ENCODE measurements at places on chromosomes 2 and 18.

GRCh38 chr18:56475250-56475649, 163.1 kb downstream of the TXNL1 start:
- no peak for DNase-seq

- no peak for DNase-seq
Observed at GRCh38 chr2:163716101-163716500, 19.7 kb downstream of the FIGN start.

DNA sequence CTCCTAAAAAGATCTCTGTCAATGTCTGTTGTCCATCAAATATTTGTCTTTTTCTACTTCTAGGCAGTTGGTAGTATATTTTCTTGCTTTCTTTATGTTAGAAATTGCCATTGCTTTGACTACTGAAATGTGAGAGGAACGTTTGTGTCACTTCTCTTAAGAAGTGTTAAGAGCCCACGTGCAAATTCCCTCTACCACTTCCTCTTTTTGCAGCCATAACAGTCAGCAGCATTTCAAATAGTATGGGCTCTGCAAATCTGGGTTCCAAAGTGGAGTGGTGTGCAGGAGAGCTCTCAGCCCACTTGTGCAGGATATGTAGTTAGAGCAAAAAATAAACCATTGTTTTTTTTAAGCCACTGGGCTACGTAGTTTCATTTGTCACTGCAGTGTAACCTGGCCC, 314.0 kb downstream of the MEIS1 start:
- no peak for DNase-seq

- DNase-seq, result no peak
Observed at GRCh38 chr18:48908916-48909315, 41.8 kb downstream of the SMAD7 start.

DNA sequence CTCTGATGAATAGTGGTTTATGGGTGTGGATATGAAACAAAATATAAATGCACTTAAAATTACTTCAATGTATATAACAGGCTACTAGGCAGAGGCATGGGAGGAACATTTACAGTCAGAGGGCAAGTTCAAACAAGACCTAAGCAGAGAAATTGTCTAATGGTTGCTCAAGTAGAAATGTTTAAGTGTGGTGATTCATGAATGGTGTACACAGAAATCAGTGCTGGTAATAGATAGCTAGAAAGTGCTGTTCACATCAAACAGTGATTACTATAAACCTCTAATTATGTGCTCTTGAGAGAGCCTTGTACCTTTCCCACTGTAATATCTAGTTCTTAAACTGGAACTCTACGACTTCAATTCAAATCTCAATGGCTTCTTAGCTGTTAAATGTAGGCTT, 485.1 kb downstream of the NRXN1 start:
- no peak for DNase-seq

DNA sequence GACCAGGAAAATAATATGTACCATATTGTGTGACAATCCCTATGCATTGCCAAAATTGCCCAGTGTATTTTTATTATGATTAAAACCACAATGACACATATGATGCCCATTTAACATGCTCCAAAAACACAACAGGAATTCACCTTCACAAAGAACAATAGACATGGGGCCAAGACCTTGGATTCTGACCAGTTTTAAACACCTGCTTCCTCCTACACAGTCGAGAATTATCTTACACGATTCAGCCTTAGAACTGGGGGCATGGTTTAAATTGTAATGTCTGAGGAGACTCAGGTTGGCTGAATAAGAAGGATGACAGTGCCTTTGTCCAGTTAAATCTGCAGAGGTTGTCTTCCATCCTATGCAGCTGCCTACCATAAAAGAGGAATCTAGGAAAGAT, 212.7 kb downstream of the PLCL1 start:
- no peak for DNase-seq

DNA sequence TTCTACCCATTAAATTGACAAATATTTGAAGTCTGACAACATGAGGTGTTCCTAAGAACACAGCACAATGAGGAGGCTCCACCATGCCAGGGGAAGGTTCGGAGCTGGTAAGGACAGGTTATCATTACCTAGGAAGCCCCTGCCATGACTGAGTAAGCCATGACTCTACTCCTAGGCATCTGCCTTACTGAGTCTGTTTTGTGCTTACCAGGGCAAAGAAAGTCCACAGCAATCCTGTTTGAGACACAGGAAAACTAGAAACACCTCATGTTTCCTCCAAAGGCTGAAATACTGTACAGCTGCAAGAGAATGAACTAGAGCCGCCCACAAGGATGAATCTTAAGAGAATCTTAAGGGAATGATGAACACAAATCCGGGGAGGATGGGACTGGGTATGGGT, 11.6 kb downstream of the TGFBRAP1 start:
- no peak for DNase-seq

DNA sequence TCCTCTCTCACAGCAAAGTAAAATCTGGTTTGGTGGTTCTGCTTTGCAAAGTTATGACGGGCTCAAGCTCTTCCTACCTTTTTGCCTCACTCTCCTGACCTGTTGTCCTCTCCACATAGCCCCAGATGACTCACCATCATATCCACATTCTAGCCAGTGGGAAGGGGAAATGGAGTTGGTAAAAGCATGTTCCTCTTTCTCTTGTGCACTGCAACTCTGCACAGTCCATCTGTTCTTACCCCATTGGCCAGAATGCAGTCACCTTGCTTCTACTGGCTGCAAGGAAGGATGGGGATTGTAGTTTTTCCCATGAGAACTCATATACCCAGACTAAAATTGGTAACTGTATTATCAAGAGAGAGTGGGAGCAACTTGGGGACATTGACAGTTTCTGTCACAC, 50.4 kb upstream of the SMIM21 start:
- no peak for DNase-seq

DNA sequence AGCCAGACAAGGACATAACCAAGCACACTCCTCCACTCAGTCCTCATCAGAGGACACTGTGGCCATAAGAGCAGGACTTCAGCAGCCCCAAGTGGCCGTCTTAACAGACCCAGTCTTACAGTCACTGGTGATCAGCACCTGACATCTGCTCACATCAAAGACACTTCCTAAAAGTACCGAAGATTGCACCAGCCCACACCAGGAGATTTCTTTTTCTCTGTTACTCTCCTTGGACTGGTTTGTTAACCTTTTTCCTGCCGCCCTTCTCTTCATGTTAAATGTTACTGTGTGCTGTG, 44.1 kb downstream of the MRPS5 start:
- no peak for DNase-seq

GRCh38 chr18:42828881-42829280, 286.6 kb downstream of the RIT2 start:
- DNase-seq, result no peak

GRCh38 chr2:168850846-168851245, 39.4 kb downstream of the SPC25 start:
- DNase-seq, result no peak

- DNase-seq, result no peak
Observed at GRCh38 chr18:51153659-51154371, 43.7 kb downstream of the MEX3C start.

GRCh38 chr18:52747869-52748268, 407.9 kb downstream of the DCC start:
- DNase-seq, result no peak

DNA sequence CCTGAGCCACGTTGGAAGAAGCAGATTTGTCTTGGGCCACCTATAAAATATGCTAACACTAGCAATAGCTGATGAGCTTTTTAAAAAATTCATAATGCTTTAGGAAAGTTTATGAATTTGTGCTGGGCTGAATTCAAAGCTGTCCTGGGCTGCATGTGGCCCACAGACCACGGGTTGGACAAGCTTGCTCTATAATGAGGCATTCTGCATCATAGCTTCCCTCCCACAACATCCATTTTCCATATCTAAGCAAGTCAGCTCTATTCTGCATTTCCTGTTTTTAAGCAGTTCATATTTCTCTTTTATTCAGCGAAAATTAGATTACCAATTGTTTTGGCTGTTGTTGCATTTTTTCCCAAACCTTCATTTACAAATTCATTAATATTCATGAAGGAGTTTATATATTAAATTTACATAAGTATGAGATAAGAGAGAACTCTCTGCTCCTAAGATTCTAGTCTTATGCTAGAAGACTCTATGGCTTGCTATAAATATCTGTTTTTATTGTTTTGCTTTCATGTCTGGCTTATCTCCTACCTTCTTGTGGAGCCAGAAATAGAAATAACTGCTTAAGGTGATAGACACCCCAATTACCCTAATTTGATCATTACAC, 114.5 kb upstream of the HNRNPA3 start:
- no peak for DNase-seq

- DNase-seq, result no peak
Observed at GRCh38 chr18:74834424-74835309, 237.0 kb downstream of the ZNF407 start.

DNA sequence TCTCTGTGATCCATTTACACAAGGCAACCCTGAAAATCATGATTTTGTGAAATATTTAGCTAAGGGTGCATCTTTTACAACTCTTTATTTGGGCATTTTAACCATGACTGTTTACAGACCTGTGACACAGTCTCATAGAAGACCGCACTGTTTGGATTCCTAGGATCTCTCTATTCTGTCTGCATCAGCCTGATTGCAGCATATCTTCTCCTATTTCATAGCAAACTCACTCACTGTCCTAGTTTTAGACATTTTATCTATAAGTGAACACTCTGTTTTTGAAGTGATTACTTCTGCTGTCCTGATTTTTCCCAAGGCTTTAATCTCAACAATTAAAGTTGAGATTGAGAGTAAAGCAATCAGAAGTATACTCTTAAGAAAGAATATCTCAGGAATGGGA, 56.2 kb downstream of the CAVIN2 start:
- DNase-seq, result peak; percentile 56

GRCh38 chr18:23835091-23835490, 145.8 kb downstream of the LAMA3 start:
- DNase-seq, result peak; percentile 63

- no peak for DNase-seq
Observed at GRCh38 chr2:127721978-127722355, 20.7 kb downstream of the SFT2D3 start.

DNA sequence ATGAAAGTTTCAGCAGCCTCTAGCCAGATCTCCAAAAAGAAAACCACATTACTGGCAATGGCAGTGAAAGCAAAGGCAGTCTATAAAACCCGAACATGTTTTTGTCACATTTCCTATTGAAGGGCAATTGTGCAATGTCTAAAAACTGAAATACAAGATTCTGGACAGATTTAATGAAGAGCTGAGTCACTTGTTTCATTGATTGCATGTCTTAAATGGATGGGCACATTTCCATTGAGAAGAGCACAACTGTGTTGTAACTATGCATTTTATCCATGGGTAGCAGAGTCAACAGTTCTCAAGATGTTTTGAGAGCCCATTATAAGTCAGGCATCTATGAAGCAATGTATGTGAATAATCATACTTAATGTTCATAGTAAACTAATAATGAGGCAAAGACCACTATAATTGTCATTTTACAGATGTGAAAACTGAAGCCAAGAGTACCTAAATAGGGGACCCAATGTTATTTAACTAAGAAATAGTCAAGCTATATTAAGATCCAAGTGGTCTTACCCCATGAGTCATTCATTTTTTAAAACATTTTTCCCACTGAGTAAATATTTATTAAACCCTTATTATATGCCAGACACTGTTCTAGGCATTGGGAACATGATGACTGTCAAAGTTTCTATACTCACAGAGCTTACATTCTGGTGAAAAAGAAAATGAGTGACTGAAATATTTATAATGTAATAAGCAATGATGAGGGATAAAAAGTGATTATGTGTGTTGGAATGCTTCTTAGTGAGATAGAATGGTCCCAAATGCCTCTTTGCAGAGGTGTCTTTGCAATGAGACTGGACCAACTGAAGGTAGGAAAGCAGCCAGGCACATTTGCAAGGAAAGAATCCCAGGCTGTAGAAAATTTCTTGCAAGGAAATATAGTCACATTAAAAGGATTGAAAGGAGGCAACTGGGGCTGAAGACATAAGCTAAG, 818.9 kb upstream of the ACVR2A start:
- DNase-seq, result peak; percentile 98

DNA sequence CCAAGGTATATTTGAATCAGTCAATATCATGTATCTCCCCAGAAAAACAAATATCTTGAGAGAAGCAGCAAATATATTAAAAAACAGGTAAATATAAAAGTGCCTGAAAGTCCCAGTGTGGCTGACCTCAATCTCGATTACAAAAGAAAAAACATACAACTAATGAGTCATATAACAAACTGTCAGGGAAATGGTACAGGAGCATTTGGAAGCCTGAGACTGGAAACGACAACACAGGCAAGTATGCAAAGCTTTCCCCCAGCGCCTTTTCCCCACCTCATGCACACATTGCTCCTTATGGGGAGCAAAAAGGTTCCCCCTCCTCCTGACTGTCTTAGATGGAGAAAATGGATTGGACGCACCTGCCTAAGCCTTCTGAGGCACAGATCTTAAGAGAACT, 230.7 kb downstream of the TMX3 start:
- no peak for DNase-seq

GRCh38 chr2:228819701-228820100, 451.4 kb downstream of the PID1 start:
- DNase-seq, result no peak

- DNase-seq, result no peak
Observed at GRCh38 chr2:151560289-151560688, 150.6 kb downstream of the RIF1 start.

- no peak for DNase-seq
Observed at GRCh38 chr2:102522890-102523289, 49.9 kb downstream of the SLC9A4 start.

DNA sequence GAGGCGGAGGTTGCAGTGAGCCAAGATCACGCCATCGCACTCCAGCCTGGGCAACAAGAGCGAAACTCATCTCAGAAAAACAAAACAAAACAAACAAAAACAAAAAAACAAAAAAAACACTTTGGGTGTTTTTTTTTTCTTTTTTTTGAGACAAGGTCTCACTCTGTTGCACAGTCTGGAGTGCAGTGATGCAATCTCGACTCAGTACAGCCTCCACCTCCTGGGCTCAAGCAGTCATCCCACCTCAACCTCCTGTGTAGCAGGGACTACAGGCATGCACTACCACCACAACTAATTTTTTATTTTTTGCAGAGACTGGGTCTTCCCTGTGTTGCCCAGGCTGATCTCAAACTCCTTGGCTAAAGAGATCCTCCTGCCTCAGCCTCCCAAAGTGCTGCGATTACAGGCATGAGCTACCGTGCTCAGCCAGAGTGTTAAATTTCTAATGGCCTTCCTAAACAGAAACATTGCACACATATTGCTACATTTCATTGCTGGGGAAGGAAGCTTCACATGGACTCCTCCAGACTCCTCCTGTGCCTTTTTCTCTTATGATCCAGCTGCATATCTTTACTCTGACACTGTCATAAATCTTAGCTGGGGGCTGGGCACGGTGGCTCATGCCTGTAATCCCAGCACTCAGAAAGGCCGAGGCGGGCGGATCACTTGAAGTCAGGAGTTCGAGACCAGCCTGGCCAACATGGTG, 19.7 kb downstream of the STARD7 start:
- DNase-seq, result no peak

DNA sequence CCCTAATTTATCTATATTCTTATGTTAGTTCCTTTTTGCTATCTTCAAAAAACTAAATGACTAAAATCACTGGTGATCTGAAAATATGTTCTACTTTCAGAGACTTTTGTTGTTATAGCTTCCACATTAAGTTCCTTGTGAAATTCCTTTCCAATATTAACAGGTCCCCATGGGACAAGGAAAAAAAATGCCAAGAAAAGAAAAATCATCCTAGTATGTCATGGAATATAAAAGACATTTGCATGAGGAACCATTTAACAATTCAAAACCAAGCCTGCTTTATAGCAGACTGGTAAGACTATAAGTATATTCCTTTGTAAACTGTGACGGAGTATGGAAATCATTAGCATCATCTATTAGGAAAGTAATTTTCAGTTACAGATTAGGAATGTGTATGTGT, 48.1 kb downstream of the COBLL1 start:
- DNase-seq, result no peak

- peak; percentile 33 for DNase-seq
Observed at GRCh38 chr2:166158546-166158945, 30.7 kb upstream of the SCN1A start.
